ENCODE measurements at places on chromosomes 5 and 9. TPM values are rescaled to one million over a fixed set of nuclear protein-coding genes. Genes with fewer than 3 reads are reported as not detected.

GRCh38 chr9:78363221-78363620, 66.3 kb downstream of the PSAT1 start:
- DNase-seq = no peak

DNA sequence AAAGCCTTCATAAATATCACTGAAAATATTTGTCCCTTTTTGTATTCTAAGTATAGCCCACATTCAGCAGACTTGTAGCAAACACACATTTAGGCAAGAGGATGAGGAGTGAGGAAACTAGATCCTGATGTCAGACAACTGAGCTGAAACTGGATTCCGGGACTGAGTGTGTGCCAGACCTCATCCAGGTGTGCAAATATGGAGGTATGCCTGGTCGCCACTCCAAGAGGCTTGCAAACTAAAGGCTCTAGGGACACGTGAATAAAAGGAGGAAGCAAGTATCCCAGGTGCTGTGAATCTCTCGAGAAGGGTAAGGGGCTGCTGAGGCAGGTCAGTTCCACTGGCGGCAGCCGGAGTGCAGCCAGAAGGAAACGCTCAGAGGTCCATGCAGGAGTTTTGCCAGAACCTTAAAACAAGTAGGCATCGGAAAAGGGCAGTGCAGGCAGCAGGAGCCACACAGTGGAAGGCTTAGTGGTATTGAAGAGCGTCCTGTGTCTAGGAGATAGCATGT, 77.4 kb upstream of the ALDH1B1 start:
- DNase-seq = no peak

GRCh38 chr5:68644971-68645370, 429.4 kb downstream of the PIK3R1 start:
- DNase-seq = no peak

GRCh38 chr5:36680066-36680465, 73.7 kb downstream of the SLC1A3 start:
- DNase-seq = no peak

DNA sequence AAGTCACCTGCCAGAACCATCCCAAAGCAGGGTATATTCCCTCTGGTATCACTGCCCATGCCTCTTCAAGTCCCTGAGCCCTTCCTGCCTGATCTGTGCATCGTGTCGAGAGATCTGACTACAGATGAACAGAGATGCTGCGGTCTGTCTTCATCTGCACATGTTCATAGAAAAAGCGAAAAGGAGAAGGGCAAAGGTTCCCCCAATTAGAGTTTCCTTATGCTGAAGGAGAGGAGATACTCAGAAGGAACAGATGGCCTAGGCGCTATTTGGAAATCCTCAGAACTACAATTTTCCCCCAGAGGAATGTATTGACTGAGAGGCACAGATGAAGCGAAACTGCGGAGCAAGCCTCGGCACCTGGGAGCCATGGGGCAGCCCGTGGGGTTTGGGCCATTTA, 170.9 kb downstream of the SEC61B start:
- DNase-seq = no peak

Gene NMUR2
- not detected for total RNA-seq

DNA sequence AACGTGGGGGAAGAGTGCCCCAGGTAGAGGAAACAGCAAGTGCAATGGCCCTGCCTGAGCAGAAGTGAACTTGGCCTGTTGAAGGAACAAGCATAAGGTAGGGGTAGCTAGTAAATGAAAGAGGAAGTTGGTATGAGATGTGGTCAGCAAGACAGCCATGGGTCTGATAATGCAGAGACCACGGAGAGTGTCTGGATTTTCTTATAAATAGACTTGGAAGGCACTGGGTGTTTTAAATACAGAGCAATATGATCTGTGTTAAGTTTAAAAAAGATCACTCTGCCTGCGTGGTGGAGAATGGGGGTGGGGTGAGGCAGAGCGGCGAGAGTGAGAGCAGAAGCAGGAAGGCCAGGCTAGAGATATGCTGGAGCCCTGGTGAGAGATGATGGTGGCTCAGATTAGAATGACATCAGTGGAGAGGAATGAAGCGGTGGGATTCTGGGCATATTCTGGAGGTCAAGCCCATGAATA, 4.2 kb downstream of the ADAM19 start:
- DNase-seq = peak; percentile 22

Gene IFNK
- total RNA-seq = not detected

DNA sequence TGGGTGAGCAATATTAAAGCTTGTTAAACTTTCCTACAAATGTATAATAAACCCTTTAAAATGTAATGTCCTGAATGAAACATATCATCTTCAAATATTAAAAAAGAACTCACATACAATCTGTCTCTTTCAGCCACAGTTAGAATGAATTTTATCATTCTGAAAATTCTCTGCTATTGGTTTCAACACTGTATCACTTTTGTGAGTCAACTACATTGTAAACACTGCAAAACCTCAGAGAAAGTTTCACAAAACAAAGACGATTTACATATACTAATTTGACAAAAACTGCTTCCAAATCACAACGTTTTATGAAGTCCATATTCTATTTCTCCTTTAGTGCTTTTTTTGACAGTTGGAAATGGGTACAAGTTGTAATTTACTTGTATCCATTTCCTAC, 1032.0 kb upstream of the DMAC1 start:
- DNase-seq = no peak

Data from activated naive CD4-positive, alpha-beta T cell treated with anti-CD3 and anti-CD28 coated beads, Interleukin-2, amount 50 U/mL, for 72 hours (primary cell).